ENCODE measurements at places on chromosomes 4 and X. TPM values are rescaled to one million over a fixed set of nuclear protein-coding genes. Genes with fewer than 3 reads are reported as not detected.

The REELD1 gene
- not detected for total RNA-seq

The FANCB gene
- total RNA-seq = 2.3 TPM

The PTTG2 gene
- total RNA-seq = not detected

The ADAMTS3 gene
- not detected for total RNA-seq

The GPRIN3 gene
- 4.0 TPM for total RNA-seq

The CDKL2 gene
- 0.42 TPM for total RNA-seq

The POF1B gene
- 2.5 TPM for total RNA-seq

The CLCN4 gene
- total RNA-seq = 3.6 TPM

The MAGEE1 gene
- 4.0 TPM for total RNA-seq
